ENCODE measurements at places on chromosomes 12 and 14.

DNA sequence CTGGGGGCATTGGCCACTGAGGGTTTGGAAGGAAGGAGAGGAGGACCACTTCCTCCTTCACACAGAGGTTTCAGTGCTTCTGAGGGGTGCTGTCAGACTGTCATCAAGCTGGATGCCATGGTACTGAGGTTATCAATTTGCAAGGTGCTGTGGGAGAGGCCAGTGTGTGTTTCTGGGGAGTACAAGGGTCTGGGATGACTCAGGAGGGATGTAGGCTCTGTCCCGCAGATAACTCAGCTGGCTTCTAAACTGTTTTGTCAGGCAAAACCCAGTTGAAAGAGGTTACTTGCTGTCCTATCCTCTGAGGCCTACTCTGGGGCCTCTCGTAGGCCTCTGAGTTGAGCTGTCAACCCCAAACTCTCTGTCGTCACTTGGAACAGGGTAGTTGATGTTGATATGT, 22.8 kb downstream of the ADCK1 start:
- no peak for DNase-seq

GRCh38 chr14:89792489-89793366, 161.8 kb downstream of the EFCAB11 start:
- DNase-seq, result no peak

DNA sequence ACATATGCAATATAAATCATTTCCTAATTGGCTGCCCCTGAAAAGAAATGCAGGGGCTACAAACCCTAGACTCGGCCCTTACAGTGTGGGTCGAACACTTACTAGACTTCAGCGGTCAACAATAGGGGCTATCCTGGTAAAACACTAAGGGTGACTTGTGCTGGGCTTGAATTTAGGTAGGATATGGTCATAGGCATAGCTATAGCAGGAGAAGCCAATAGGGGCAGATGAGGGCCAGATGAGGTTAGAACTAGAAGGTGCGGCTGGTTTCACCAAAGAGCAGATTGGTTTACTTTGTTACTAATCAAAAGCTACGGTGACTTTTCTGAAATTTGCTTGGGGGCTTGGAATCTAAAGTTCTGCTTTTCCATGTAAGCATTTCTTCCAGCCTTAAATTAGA, 282.3 kb upstream of the DIO2 start:
- DNase-seq, result no peak

GRCh38 chr14:57390806-57391516, 575 bp downstream of the NAA30 start:
- peak; percentile 19 for DNase-seq

DNA sequence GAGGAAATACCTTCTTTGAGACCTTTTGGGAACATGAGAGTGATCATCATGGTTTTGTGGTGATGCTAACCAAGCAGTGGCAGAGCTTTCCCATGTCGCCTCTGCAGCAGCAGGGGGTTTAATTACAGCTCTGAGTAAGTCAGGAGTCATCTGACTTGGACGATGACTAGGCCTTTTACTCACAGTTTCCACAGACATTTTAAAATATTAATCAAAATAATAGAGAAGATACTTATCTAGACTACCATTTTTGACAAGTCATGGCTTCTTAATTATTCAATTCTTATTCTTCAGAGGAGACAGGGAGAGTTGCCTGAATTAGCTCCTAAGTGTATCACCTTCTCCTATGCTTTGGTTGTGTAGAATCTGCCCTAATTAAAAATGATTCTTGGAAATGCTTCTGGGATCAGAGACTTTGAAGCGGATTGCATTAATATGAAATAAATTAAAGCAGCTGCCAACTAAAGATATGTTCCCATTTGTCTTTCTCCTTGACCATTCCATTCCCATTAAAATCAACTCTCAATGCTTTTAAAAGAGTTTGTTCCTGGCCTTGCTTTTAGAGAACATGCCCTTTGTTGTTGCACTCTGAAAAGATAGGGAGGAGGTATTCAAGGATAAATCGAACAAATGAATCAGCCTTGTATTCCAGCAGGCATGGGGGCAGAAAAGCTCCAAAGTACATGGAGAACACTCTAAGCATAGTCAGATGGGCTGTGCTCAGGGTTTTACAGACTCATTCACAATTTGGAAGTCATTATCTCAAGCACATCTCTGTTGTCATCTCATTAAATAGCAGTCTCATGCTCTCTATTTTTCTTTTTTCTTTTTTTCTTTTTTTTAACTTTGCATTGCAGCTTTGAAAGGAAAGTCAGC, 7.7 kb upstream of the IFNG-AS1 start:
- DNase-seq, result no peak

DNA sequence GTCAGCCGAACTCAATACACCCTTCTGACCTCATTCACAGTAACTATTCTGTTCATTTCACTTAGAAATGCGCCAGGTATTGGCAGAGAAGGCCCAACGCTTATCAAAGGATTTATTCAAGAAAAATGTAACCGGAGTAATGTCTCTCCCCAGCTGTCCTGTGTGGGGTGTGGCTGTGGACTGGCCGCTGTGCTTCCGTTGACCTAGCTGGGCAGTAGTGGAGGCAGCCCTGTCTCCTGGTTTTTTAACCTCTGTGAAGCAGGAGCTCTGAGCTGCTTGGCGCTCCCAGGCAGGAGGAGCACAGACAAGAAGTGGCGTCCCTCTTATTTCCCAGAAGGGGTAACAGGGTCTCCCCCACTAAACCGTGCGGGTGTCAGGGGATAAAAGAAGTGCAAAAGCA, 85.2 kb downstream of the ESR2 start:
- DNase-seq, result no peak

- DNase-seq, result no peak
Observed at GRCh38 chr12:108955225-108955835, 65.5 kb downstream of the SVOP start.

DNA sequence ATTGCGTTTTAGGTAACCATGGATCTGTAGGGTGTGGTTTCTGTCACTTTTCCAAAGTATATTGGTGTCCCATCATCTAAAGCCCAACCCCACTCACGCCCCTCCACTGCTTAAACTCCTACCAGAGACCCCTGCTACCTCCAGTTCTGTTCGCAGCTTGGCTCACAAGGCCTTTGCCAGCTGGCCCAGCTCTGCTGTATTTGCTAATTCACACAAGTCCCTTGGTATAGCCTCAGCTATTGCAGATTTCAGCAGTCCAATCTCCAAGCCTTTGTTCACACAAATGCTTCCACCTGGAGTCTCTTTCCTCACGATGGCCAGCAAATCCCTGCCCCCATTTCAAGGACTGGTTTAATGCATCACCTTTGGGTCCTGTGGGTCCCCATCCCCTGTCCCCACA, 24.2 kb downstream of the ISCA2 start:
- DNase-seq, result no peak

DNA sequence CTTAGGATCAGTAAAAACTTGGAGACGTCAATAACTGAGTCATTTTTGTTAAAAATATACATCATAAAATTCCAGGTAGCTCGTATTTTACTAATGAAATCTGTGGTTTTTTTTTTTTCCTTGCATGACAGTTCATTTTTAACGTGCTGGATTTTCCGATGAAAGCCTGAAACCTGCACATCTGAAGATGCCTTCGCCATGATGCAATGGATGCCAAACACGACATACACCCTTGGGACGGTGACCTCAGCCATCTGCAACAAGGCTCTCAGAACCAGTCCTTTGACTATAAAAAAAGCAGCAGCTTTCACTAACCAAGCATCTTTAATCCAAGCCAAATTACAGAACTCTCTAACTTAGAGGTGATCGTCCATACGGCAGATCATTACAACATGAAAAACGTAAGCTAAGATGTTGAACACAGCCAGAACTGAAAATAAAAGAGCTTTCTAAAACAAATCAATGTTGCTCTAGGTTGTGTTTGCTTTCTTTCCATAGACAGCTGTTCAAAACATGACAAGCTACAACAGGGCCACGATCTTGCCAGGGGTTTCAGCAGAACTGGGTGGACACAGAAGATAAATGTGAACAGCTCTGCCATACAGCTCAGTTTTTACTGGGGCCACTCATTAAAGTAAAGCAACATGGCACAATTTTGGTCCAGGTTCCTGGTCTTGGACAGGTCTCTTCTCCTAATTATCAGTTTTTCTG, 7.8 kb downstream of the NIN start:
- no peak for DNase-seq

Data from activated CD4-positive, alpha-beta T cell treated with anti-CD3 and anti-CD28 coated beads for 1 hour (primary cell).